ENCODE measurements at places on chromosomes 16 and 17.

GRCh38 chr17:78599419-78599818, 22.2 kb upstream of the DNAH17 start:
- no peak for DNase-seq

DNA sequence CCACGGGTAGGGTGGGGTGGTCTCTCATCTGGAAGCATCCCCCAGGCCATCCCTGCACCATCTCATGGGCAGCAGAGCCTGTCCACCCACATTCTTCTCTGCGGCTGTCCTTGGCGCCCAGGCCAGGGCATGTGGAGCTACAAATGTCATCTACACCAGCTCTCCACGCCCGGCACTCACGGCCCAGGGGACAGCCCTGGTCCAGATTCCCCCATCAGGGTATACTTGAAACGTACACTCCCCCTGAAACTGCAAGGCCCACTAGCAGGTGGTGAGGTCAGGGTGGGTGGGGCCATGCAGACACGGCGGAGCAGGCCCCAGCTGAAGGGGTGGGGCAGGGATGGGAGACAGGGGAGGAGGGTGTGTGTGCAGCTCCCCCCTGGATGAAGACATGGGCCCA, 3.2 kb upstream of the SOX8 start:
- DNase-seq: no peak

GRCh38 chr16:53103811-53104210, 49.0 kb downstream of the CHD9 start:
- no peak for DNase-seq

DNA sequence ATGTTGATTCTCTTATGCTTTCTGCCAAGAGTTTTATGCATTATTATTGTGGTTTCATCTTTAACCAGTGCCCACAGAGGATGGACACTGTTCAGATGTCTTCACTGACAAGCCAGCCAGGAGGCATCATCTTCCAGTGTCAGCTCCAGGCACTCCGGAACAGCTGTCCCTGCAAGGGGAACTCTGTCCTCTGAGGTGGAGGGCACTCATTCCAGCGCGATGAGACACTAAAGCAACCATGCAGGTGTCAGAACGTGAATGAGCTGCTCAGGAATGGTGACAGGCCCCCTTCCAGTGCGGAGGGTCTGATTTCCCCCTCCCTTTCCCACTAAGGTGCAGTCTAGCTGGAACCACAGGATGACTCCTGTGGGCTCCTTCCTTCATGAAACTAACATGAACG, 117.5 kb downstream of the NOG start:
- peak; percentile 77 for DNase-seq

- no peak for DNase-seq
Measured at GRCh38 chr16:57165938-57166337, 19.9 kb downstream of the PSME3IP1 start.

DNA sequence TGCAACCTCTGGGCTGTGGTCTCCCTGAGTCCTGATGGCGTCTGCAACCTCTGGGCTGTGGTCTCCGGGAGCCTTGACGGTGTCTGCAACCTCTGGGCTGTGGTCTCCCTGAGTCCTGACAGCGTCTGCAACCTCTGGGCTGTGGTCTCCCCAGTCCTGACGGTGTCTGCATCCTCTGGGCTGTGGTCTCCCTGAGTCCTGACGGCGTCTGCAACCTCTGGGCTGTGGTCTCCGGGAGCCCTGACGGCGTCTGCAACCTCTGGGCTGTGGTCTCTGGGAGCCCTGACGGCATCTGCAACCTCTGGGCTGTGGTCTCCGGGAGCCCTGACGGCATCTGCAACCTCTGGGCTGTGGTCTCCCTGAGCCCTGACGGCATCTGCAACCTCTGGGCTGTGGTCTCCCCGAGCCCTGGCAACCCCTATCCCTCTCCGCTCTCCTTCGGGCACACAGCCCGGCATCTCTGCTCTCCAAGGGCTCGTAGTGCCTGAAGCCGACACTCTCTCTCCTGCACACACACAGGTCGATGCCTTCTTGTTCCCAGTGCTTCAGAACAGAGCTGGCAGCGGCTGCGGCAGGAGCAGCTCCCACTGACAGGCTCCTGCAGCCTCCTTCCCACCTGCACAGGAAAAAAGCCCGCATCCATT, 45.6 kb downstream of the METRNL start:
- DNase-seq: no peak

DNA sequence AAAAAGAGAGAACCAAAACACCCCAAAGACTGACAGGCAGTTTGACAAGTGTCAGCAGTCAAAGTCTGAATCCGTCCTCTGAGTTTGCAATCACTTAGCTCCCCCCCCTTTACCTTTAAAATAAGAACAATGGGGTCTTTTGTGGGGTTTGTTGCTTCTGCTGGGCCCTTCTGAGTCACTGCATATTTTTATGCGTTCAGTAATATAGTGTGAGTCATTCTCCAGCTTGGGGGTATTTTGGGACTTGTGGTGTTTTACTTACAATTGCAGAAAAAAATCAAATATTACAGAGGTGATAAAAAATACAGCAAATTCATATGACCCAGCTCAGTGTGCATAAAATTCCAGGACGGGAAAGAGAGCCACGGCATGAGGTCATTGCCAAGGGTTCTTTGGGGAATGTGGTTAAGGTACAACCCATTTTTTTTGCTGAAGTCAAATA, 120.1 kb downstream of the CYLD start:
- peak; percentile 84 for DNase-seq

GRCh38 chr16:84295203-84295860, 654 bp downstream of the WFDC1 start:
- no peak for DNase-seq

GRCh38 chr17:6903326-6903900, 71.9 kb upstream of the TEKT1 start:
- no peak for DNase-seq

DNA sequence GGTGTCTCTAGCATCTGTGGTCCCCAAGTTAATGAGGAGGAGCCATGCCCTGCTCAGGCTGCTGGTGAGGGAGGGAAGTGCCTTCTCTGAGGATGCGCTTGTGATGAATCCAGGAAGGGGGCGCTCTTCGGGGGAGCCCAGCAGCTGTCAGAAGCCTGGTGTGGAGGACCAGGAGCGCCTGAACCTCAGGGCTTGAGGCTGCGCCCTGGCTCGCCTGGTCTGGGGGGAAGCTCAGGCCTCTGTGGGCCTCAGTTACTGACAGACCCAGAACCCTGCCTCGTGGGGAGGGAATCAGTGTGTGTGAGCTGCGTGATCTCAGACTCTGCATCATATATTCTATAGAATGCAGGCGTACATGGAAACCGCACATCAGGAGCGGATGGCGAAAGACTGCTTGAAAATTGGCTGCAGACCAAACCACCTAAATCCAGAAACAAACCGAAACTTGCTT, 126.1 kb downstream of the SEC14L1 start:
- DNase-seq: no peak

- DNase-seq: no peak
Measured at GRCh38 chr17:81706757-81707624, 3.8 kb downstream of the MRPL12 start.

- DNase-seq: peak; percentile 92
Measured at GRCh38 chr16:85037050-85037410, 9.4 kb downstream of the KIAA0513 start.

- DNase-seq: no peak
Measured at GRCh38 chr17:68125111-68125870, 89.8 kb downstream of the KPNA2 start.

GRCh38 chr17:36672403-36672918, 71.1 kb downstream of the MRM1 start:
- DNase-seq: no peak

DNA sequence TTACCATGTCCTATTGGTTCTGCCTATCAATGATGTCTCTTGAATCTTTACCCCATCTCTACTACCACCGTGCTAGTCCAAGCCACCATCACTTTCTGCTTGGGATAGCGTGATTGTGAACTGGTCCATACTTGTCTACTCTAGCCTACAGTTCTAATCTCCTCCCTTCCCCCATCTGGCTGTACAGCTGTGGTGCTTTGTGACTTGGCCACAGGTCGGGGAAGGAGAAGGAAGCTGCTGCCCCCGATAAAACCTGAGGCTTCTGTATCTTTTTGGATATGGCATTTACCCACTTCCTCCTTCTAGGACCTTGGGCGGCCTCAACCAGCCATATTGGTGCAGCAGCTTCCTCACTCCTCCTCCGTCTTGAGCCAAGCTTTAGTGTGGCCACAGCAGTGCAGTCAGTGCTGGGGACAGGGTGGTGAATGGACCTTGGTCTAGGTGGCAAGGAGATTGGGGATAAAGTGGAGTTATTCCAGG, 314 bp upstream of the ITGA2B start:
- no peak for DNase-seq

GRCh38 chr17:14044702-14045101, 24.6 kb upstream of the COX10 start:
- peak; percentile 46 for DNase-seq

GRCh38 chr17:38325221-38325851, 18.4 kb downstream of the GPR179 start:
- no peak for DNase-seq

- DNase-seq: no peak
Measured at GRCh38 chr17:7133916-7134315, 19.3 kb upstream of the ASGR2 start.

- no peak for DNase-seq
Measured at GRCh38 chr17:78347453-78347852, 12.4 kb downstream of the SOCS3 start.

DNA sequence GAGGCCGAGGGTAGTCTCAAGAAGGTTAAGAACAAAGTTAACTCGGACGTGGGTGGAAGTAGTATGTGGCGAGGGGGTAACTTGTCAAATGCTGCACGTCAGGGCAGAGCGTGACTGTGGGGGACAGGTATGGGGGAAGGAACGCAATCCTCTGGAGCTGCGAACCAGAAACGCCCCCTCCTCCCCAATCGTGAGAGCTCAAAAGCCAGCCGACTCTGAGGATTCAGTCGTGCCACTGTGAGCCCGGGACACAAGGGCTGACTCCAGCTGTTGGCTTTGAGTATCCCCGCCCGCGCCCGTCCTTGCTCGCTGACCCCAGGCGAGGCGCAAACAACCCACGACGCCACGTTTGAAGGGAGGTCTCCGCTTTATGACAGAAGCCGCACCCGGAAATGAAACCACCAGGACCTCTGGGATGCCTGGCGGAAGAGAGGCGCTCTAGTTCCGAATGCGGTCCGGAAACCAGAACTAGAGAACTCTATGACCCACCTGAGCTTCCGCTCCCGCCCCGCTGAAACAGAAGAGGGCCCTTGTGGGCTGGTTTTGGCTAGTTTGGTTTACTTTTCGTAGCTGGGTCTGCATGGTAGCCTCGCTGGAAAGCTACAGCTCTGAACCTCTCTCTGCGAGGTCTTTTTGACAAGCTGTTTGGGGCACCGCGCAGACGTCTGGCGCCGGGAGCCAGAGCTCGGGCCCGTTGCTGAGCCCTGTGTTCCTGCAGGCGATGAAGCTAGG, at the start of gene PEX12:
Gene PEX12 (minus strand): TSS at position 375 of the 732 bp plus-strand sequence. CDS start 550 bp downstream, outside the sequence.
- DNase-seq: peak; percentile 91

GRCh38 chr17:41835214-41835799, 725 bp downstream of the NT5C3B start:
- no peak for DNase-seq

DNA sequence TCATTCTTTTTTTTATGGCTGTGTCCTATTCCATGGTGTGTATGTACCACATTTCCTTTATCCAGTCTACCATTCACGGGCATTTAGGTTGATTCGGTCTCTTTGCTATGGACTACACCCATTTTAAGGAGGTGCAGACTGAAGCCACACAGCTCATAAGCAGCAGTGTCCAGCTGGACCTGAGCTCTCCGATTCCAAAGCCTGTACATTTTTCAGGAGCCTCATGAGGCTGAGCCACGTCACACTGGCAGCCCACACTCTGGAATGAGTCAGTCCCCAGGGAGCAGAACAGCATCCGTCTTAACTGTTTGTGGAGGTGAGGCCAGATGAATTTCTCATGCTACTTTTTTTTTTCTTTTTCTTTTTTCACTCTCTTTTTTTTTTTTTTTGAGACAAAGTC, 116.1 kb downstream of the C16orf95 start:
- DNase-seq: peak; percentile 97

DNA sequence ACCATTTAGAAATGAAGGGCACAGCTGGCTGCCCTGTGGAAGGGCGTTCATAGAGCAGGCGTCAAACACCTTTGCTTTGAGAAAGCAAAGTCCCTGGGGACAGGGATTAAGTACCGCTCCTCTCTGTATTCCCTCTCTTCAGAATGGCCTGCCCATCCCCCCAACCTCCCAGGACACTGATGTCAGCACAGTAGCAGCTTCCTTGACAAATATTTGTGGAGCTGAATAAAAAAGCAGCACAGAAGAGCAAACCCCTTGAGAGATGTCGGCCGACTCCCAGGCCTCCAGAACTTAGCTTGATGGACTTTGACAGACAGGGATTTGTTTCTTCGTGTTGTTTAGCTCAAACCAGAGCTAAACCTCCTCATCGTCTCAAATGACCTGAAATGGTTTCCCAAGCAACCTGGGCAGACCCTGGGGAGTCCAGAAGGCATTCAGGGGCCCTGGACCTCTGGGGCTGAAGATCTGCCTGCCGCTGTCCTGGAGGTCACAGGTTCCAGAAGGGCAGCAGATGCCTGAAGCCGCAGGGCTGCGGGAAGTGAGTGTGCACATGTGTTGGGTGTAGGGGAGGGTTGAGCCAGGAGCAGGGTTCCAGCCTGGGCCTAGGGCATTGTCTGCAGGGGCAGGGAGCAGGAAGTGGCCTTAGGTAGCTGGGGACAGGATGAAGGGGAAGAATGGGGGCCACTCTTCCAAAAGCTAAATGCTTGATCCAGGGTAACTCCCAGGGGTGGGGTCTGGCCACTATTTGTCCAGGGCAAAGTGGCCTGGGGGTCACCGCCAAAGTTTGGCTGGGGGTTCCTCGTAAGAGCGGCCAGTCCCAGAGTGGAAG, 42.3 kb upstream of the NKD1 start:
- DNase-seq: no peak

- DNase-seq: no peak
Measured at GRCh38 chr17:80755650-80756405, 211.2 kb downstream of the RPTOR start.

- no peak for DNase-seq
Measured at GRCh38 chr17:43528988-43529814, 16.9 kb downstream of the ETV4 start.
